Stimulated activated CD8-positive, alpha-beta memory T cell treated with anti-CD3 and anti-CD28 coated beads, Interleukin-4, amount 100 ng/mL, for 1 hour (primary cell): ENCODE measurements at places on chromosomes 2 and 18.

DNA sequence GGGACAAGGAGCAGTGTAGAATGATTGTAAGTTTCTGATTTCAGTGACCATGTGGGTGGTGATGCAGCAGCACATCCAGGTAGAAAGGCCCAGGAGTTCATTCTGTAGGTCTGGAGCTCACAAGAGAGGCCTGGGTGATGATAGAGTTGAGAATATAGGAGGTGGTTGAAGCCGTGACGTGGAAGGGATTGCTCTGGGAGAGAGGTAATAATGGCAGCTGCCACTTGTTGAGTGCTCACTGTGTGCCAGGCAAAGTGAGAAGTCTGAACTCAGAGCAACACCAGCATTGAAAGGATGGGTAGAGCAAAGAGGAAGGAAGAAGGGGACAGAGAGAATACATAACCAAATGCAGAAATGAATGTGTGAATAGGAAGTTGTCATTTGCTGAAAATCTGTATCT is 3.3 kb downstream of the TTLL4 start:
- no peak for DNase-seq

DNA sequence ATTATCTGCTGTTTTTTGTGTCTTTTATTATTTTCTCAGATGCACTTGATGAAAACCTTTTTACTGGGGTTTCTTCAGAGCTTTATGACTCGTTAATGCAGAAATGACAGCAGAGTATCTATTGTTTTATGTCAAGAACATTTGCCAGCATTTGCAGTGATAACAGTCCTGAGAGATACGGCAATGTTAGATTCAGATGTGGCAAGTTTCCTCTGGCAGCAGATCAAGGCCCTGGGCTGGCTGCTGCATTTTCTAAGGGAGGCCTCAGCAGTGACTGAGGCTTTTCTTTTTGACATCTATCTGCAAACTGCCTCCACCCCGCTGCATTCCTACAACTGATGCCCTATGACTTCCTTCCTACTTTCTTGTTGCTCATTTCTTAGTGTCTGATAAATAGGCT is 40.2 kb downstream of the EFEMP1 start:
- DNase-seq, result no peak

DNA sequence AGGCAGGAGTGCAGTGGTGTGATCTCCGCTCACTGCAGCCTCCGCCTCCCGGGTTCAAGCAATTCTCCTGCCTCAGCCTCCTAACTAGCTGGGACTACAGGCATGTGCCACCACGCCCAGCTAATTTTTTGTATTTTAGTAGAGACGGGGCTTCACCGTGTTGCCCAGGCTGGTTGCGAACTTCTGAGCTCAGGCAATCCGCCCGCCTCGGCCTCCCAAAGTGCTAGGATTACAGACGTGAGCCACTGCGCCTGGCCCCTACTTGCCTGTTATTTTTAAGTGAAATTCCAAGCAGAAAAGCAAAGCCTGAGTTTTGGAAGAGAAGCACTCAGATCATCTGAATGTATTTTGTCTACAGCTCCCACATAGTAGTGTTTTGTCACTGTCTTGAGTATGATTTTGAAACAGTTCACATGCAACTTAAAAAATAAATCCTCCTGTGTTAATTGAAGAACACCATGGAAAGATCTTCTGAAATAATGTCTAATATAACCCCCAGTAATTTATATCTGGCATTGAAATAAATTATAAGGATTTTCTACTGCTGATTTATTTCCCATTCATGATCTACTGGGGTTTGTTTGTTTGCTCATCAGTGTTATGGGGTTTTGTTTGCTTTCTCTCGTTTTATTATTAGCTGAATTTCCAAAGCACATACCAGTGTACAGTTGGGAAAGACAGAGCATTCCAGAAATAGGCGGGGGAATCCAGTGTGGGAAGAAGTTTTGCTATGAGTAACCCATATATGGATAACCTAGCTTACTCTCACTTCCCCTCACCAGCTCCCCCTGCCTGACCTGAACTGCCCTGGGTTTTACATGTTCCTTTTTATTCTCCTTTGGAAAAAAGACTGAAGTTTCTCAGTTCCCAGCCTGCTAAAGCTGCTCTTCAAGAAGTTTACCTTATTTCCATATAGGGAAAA is 80.1 kb upstream of the MAP3K20 start:
- DNase-seq, result no peak

DNA sequence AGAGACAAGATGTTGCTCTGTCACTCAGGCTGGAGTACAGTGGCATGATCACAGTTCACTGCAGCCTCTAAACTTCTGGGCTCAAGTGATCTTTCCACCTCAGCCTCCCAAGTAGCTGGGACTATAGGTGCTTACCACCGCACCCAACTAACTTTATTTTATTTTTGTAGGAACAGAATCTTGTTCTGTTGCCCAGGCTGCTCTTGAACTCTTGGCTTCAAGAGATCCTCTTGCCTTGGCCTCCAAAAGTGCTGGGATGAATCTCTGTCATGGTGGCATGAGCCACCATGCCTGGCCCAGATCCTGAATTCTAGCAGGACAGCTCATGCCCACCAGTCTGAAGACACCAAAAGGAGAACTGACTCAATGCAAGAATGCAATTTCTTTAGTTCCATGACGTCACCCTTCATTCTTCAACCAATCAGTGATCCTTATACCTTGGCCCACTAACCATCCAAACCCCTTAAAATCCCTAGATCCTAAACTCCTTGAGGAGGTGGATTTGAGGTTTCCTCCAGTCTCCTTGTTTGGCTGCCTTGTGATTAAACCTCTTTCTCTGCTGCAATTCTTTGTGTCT is 25.6 kb upstream of the CXXC1 start:
- no peak for DNase-seq

DNA sequence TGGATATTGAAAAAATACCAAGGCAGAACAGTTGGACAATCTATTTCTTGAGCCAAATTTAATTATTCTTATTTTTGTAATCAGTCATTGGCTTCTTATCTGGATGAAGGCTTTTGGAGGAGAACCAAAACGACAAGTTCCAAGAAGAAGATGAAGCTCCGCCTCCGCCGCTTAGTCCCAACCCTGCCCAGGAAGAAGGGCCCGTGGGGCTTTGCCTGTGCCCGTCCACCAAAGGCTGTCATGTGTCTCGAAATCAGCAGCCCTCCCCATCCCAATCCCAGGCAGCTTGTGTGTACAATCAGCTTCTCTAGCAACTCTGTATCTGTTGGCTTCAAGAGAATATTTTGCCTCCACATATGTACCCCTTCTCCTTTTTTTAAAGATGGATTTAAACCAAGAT is 24.6 kb downstream of the PTRHD1 start:
- DNase-seq, result no peak

GRCh38 chr2:45964223-45964841 is 312.9 kb downstream of the PRKCE start:
- DNase-seq, result no peak

GRCh38 chr2:29628862-29629261 is 292.5 kb downstream of the ALK start:
- no peak for DNase-seq

DNA sequence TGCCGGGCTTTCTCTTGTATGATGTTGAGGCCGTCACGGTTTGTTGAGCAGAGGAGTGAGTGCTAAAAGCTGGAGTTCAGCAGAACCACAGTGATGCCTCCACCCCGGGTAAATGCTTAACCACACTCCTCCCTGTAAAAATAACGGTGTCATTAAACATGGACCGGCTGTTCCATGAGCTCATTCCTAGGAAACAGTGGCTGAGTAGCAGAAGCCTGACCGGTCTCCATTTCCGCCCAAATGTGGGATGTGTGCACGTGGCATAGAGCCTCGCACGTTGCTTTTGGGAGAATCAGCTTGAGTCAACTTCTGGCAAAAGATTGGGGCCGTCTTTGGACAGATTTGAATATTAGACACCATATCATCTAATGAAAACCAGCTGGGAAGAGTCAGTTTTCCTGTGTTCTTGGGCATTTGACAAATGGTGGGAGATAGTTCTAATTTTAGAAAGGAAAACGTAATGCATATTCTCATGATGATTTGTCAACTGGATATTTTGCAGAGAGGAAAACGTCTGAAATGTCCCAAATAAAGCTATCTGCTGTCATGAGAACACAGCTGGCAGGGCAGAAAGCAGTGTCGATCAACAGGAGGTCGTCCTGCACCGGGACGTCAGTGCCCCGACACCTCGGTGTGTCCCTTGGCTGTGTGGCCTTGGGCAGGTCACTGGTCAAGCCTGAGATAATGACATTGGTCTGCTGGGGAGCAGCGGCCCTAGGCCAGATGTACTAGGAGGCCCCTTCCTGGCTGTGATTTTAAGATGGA is 42.4 kb downstream of the LRRFIP1 start:
- no peak for DNase-seq

GRCh38 chr2:173663353-173663752 is 301.8 kb downstream of the SP3 start:
- DNase-seq, result no peak

- DNase-seq, result no peak
Measured at GRCh38 chr2:150169237-150169629, 318.2 kb downstream of the RND3 start.

DNA sequence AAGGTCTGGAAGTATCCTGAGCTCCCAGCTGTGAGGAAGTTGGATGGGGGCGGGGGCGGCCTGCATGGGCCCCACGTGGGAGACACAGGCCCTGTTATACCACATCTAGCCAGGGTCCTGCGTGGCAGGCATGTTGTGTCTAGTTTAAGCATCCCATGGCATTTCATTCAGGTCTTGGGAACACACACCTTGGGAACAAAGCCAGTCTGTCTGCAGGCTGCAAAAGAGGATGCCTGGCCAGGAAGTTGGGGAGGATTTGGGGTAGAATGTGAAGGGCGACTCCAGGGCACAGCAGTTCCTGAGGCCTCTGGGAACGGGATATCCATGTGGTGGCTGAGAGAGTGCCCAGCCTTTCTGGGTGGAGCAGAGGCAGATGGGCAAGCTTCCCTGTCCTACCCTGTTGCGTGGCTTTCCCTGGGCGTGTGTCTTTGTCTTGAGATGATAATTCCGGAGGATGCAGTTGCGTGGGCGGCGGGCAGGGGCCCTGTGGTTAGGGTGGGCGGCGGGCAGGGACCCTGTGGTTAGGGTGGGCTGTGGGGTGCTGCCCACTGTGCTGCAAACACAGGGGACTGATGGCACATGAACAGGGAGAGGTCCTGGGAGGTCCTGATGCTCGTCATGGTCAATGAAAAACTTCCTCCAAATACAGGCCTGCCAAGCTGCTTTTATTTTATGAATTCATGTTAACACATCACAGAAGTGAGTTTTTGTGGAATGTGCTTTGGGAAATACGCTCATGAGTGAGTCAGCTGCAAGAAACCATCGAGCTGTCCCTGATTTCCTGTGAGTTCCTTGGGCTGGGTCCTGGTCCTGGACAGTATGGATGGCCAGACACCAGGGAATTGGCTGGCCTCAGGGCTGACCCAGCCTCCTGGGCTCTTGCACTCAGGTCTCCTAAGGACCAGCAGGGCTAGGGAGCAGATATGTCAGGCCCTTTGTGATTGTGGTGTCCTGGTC is 90.0 kb upstream of the HS6ST1 start:
- no peak for DNase-seq

DNA sequence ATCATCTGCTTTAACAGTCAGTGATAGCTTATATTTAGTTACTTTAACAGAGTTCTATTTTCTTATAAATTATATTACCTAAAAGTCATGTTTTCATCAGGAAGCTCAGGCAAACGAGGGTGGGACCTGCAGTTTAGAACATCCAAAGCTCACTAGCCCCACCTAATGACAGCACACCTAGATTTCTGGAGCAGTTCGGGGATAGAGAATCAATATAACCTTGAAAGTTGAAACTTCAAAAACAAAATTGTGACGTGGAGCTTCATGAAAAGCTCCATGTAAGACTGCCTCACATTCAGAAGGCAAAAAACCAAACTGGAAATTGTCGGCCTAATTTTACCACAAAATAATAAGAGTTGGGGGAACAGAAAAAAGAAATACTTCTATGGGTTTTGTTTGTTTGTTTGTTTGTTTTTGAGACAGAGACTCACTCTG is 185.9 kb upstream of the CCDC150 start:
- DNase-seq, result no peak

- no peak for DNase-seq
Measured at GRCh38 chr2:157842106-157842879, 33.8 kb downstream of the ACVR1 start.

GRCh38 chr2:143313861-143314260 is 184.6 kb downstream of the ARHGAP15 start:
- no peak for DNase-seq

DNA sequence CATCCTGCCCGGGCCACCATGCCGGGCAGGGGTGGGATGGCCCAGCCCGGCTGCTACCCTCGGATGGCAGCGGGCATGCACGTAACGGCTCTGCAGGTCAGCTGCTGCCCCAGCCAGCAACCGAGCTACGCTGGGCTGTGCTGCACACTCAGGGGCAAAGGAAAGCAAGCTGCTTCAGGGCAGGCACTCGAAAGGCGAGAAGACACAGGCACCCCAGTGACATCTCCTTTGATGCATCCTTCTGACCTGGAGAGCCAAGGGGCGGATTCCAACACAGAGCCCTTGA is 8.8 kb downstream of the HDAC4 start:
- no peak for DNase-seq

- no peak for DNase-seq
Measured at GRCh38 chr2:234496835-234497593, at the start of gene ARL4C. ARL4C (minus strand) TSS chr2:234497081; CDS start chr2:234496586, 495 bp downstream.

DNA sequence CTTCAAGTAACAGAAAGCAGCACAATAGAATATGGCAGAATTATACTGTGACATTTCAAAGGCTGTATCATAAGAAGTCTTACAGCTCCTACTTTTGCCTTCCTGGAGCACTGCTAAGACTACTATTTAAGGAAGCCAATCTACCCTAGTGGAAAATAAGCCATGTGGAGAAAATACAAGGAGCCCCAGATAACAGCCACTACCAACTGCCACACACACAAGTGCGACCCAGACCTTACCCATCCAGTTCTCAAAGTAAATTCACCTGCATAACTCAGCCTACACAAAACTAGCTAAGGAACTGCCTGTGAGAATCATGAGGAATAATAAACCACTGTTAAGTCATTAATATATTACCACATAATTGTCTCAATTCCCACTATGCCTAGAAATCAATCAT is 66.4 kb downstream of the USP34 start:
- DNase-seq, result no peak

- no peak for DNase-seq
Measured at GRCh38 chr2:64234150-64234549, 89.9 kb upstream of the PELI1 start.

- DNase-seq, result no peak
Measured at GRCh38 chr2:98608962-98609604, 694 bp downstream of the UNC50 start.

GRCh38 chr2:176091329-176092258 is 927 bp upstream of the HOXD13 start:
- no peak for DNase-seq
